NCI-H2029 treated with DMSO at 0.1 percent for 48 hours (cell line): ENCODE measurements at places on chromosomes 3 and 15.

GRCh38 chr15:49888323-49888693, 230.7 kb downstream of the ATP8B4 start:
- no peak for DNase-seq

DNA sequence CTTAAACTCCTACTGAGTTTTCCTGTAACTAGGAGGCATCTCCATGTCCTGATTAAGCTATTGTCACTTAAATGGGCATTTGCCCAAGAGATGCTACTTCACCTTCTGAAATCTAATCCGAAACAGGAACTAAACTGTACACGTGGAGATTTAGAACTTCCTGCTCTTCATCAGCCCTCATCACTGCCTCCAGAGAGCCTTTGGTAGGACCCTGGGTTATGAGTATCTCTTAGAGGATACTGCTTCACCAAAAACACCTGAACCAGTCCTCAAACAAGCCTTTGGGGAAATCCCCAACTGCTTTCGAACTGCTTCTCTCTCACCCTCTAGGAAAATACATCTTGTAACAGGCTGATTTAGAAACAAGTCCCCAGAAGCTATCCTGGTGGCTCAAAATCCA, 320.3 kb downstream of the GAP43 start:
- peak; percentile 9 for DNase-seq

GRCh38 chr15:66698318-66698961, 3.6 kb upstream of the SMAD6 start:
- DNase-seq, result no peak

DNA sequence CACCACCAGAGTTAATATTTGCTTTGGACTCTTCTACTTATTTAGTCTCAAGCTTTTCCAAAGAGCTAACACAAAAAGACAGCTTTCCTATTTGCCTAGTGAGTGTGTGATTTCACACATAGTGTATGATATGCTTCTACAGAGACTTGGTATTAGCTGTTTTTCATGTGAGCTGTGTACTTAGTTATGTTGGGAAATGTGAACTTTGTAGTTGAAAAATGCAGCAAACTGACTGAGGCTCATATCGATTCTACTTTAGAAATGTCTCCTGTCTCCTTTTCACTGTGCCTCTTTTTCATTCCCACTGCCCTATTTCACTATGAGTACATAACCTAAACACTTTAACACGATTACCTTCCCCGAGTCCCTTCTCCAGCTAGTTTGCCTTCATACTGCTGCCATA, 136.5 kb downstream of the ALCAM start:
- peak; percentile 19 for DNase-seq

DNA sequence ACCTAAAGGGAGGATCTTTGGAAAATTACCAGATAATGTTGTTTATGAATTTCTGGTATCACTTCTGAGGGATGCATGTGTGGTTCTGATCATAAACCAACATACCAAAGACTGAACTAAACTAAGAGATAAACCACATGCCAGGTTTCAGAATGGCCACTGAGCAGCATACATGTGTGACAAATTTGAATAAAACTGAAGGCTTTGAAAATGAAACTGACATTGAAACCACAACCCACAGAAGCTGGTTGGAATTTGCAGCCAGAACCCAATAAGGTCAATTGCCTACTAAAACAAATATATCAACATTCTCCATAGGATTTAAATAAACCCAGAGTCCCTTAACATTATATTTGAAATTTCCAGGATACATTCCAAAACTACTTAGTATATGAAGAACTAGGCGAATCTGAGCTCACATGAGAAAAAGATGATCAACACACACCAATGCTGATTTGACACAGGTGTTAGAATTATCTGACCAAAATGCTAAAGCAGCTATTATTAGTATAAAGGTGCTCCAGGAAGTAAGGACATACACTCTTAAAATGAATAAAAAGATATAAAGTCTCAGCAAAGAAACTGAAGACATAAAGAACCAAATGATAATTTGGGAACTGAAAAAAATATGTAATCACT, 125.0 kb downstream of the ZNF280D start:
- DNase-seq, result no peak

- DNase-seq, result no peak
These were observed 72.0 kb downstream of the CPN2 start for GRCh38 chr3:194279101-194279500.

DNA sequence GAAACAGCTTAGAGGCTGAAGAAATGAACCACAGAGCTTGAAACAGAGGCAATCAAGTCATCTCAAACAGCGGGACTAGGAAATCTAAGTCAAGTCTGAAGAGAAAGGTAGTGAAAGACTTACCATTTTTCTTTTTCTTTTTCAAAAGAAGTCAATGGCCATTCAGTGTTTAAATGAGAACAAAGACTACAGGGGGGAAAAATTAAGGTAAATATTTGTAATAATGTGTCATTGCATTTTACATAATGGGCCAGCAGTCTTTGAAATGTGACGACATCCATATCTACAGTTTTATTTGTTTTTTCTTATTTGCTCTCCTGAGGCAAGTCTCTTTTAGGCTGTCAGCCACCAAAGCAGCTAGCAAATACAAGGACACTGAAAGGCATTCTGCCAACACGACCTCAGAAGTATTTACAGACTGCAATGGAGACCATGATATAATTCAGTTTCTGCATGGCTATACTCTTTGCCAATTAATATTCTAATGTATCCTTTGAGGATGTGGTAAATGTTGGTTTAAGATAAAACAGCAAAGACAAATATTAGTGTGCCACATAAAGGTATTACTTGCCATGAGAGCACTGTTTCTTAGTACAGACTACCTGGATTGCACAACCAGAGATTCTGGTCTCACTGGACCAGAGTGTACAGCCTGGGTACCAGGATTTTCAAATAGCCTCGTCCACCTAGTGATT, 307.0 kb upstream of the THBS1 start:
- DNase-seq, result peak; percentile 81

- no peak for DNase-seq
These were observed 72.0 kb upstream of the PYGO1 start for GRCh38 chr15:55660153-55660552.

- DNase-seq, result no peak
These were observed 67.8 kb downstream of the BDH1 start for GRCh38 chr3:197487911-197488391.

DNA sequence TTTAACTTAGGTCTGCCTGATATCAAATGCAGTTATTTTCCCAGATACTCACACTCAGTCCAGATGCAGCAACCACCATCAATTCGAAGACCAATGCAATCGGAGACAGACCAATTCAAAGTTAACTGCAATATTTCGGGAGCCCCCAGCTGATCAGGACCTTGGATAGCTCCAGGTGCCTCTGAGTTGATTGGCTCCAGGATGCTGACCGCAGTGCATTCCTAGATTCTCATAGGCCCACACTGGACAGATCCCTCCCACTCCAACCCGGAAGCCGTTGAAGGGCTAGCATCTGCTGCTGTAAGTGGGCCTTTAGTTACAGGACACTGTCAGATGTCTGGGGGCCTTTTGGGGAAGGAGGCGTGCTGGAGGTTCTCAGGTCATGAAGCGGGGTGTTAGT, 89.5 kb upstream of the ATP2B2 start:
- no peak for DNase-seq

DNA sequence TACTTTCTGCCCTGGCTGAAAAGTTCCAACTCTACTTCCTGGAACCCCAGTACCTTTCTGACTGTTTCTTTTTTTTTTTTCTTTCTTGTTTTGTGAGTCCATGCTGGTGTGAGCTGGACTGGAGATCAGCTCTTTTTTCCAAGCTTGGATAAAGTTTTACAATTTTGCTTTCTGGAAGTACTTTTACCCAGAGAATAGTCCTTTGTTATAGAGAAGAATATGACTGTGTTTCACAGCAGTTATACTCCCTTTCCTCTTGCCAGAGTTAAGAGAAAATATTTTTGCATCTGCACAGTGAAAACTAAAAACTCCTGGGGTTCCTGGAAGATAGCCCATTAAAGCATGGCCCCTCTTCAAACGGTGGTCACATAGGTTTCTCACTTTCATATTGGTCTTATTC, 1100.6 kb downstream of the OTOL1 start:
- no peak for DNase-seq

DNA sequence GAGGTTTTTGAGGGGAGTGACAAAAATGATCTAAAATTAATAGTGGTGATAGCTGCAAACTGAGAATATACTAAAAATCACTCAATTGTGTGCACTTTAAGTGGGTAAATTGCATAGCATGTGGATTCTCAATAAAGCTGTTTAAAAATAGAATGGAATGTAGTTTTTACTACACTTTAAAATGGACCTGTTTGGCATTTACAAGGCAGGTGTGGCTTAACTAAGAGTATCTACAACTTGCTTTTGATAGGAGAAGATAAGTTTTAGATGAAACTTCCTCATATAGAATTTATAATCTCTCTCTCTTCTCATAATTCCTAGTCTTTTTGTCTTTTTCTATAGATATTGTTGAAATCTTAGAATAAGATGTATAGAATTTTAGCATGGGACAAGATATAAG, 40.3 kb downstream of the THRB start:
- DNase-seq, result no peak

DNA sequence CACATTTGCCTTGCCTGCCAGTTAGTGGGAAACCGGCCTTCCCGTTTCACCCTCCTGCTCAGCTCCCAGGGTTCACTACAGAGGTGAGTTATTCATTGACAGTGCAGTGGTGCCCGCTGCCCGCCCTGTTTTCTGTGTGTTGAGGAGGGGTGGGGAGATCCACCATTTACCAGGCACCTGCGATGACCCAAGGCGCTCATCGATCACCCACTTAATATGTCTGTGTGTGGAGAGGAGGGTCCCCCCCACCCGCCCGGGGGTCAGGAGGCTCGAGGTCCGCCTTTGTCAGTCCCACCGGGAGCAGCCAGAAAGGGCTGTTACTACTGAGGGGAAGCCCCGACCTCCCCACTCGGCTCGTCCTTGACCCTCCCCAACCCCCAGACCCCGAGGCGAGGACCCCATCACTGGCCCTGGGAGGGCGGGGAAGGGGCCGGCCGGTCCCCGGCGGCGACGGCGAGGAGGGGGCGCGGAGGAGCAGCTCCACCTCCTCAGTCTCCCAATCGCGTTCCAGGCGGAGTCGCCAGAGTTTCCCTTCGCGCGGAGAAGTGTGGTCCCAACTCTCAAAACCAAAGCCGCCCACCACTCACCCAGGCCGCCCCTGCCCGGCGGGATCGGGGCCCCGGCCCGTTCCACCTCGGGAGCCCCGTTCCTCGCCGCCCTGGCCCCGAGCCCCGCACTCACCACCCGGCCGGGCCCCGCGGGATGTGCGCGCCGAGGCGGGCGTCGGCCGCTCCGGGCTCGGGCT, 1.1 kb downstream of the PLXNB1 start:
- DNase-seq, result no peak

GRCh38 chr15:84878504-84878903, 6.0 kb upstream of the SLC28A1 start:
- DNase-seq, result no peak

GRCh38 chr15:98830034-98830634, 177.5 kb downstream of the PGPEP1L start:
- DNase-seq, result no peak

- no peak for DNase-seq
These were observed 208.2 kb downstream of the RPLP1 start for GRCh38 chr15:69660658-69661405.

DNA sequence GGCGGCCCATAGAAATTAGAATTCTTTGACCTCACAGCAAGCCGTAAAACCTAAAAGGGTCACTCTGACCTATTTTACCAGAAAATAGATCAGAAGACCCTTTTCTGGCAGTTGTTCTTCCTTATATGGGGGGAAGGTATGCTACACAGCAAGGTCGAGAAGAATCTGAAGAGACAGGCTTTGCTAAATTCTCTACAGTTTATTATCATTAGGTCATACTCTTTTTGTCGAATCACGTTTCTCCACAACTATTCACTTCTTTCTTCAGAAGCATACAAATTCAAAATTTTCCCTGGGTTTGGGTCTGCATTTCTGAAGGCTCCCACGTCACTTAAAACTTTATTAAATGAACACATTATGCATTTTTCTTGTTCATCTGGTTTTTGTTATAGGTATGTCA, 229.5 kb upstream of the GRM7 start:
- DNase-seq, result no peak

- no peak for DNase-seq
These were observed 609.7 kb downstream of the PDCD6IP start for GRCh38 chr3:34408088-34408487.

- DNase-seq, result no peak
These were observed 14.5 kb upstream of the PLXND1 start for GRCh38 chr3:129620828-129621559.

GRCh38 chr3:31184261-31185061, 290.0 kb upstream of the GADL1 start:
- no peak for DNase-seq

DNA sequence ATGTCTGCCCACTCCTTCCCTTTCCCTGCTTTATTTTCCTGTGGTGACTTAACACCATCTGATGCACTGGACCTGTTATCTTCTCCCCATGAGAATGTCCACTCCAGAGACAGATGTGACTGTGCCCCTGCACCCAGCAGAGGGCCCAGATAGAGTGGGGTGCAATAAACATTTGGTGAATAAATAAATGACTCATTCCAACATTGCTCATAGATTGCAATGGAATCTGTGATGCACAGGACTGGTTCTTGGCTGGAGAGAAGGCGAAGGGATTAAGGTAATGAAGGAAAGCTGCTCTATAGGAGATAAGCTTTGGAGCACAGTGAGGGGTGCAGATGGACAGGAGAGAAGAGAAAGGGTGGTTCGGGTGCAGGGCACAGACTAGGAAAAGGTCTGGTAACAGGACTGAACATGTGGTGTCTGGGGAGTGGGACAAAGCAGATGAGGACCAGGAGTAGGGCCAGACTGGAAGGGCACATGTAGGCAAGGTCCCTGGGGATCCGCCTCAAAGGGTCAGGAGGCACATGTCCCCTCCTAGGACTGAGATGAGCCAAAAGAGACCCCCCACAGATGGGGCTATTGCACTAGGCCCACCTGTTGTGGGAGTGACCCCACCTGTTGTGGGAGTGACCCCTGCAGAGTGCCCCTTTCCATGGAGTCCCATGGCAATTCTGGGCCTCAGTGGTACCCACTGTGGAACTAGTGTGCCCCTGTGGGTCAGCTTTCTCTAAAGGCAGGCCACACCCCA, 17.5 kb upstream of the POC1A start:
- DNase-seq, result no peak

GRCh38 chr3:98980915-98981596, 79.6 kb upstream of the DCBLD2 start:
- no peak for DNase-seq
